Suprapubic skin (tissue), 4 donors: ENCODE measurements at places on chromosomes 4 and X. TPM values are rescaled to one million over a fixed set of nuclear protein-coding genes. Genes with fewer than 3 reads are reported as not detected.

Gene AGTR2
- total RNA-seq: not detected

GRCh38 chr4:169070071-169070894 is 60.2 kb upstream of the CBR4 start:
- DNase-seq: no peak

DNA sequence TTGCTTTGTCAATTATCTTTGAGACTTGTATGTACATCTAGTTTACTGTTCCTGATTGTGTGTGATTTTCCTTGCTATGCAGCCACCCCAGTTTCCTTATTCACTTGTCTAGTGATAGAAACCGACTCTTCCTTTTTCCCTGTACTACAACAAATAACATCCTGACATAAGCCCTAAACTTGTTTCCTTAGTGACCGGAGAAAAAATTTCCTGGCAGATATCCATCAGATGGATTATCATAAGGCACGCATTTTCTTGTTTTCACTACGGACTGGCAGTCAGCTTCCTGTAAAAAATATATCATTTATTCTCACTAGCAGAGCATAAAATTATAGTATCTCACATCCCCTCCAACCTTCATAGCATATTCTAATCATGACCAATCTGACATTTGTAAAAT is 410.7 kb downstream of the CENPC start:
- no peak for DNase-seq

Gene PPP1R2C
- not detected for total RNA-seq

Gene FABP2
- not detected for total RNA-seq

- no peak for DNase-seq
Observed at GRCh38 chr4:186481998-186482790, 73.2 kb downstream of the MTNR1A start.

GRCh38 chr4:48296365-48296764 is 26.7 kb upstream of the TEC start:
- DNase-seq: no peak

Gene BTK
- 1.9 TPM for total RNA-seq

GRCh38 chrX:47248576-47248975 is 15.8 kb downstream of the USP11 start:
- DNase-seq: no peak

DNA sequence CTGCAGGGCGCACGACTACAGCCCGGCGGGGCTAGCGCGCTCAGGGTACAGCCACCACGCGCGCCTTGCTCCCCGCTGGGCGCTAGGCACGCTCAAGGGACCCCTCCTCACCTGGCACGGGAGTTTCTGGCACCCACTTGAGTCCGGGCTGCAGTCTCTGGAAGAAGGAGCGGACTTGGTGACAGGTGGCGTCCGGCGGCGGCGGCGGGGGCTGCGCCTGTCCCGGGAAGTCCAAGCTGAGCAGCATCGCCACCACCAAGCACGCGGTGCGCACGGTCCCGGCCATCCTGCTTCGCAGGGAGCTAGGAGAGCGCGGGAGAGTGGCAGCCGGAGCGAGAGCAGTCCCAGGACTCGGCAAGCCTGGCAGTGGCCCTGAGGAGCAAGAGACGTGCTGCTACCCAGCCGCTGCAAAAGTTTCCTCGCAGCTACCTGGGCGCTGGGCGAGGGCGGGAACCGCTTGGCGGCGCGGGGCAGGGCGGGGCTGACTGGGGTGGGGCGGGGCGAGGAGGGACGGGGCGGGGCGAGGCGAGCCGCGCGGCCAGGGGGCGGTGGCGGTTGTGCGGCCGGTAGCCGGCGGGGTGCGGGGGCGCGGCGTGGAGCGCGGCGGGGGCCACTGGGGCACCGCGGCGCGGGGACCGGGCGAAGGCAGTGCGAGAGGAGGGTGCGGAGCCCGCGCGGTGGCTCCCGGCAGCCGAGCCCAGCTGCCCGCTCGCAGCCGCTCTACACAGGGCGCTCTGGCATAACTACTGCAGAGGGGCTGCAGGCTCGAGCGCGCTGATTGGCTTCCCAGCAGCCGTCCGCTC is at the start of gene GPC3:
Gene GPC3 (minus strand): TSS at position 431 of the 803 bp plus-strand sequence.
- no peak for DNase-seq

DNA sequence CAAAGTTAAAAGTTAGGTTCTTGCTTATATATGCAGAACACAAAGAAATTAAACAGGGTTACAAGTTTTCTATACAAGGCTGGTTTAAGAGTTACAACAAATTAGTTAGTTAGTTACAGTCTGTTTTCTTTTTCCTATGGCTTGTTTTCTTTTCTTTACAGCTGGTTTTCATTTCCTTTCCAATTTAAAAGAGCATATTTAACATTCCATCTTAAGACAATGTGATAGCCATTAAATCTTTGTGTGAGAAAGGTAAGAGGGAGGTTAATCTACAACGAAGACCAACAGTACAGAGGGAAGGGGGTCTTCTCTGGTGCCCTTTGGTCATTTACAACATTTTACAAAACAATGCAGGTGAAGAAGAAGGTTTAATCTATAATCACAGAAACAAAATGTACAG is 290.6 kb downstream of the ZNF674 start:
- no peak for DNase-seq

DNA sequence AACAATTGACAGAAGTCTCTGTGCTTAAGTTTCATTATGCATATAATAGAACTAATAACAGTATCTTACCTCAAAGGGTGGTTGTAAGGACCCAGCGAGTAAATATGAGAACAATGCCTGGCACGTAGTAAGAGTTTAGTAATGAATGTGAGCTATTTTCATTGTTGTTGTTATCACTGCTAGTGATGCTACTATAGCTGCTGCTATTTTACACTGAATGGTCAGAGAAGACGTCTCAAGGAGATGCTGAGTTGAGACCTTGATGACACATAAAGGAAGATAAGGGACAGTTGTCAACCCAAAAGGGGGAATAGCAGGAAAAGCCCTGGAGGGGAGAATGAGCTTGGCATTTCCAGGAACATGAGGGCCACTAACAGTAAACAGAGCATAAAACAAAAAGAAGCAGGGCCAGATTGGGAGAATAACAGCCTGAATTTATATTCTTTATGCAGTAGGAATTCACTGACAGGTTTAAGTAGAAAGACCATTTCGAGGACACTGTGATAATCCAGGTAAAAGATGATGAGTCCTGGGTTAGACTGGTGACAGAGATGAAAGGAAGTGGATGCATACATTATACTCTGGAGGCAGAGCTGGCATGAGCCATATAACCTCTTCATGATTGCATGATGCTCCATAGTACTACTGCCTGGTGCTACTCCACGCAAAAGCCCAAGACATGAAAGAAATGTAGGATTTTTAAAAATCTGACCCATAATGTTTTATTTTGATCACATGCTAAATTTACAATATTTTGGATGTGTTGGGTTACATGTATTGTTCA is 23.1 kb downstream of the ATP8A1 start:
- DNase-seq: no peak

Gene ARAF
- 32.4 TPM for total RNA-seq

Gene CABS1
- not detected for total RNA-seq

- DNase-seq: no peak
Observed at GRCh38 chrX:85037114-85037513, 33.4 kb downstream of the APOOL start.

DNA sequence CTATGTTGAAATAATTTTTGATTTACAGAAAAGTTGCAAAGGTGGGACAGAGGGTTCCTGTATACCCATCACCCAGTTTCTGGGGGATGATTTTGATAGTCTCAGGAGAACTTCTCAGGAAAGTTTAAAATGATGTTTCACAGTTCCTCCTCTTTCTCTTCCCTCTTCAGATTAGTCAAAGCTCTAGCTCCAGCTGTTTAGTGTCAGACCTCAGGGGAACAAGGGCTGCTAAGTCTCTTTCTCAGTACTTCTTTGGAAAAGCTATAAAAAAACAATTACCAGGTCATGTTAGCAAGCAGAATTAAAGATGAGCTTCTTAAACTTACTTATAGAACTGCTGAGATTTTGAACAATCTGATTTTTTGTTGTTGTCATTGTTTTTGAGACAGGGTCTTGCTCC is 12.2 kb downstream of the IL13RA1 start:
- no peak for DNase-seq

Gene TBC1D9
- total RNA-seq: 5.7 TPM

DNA sequence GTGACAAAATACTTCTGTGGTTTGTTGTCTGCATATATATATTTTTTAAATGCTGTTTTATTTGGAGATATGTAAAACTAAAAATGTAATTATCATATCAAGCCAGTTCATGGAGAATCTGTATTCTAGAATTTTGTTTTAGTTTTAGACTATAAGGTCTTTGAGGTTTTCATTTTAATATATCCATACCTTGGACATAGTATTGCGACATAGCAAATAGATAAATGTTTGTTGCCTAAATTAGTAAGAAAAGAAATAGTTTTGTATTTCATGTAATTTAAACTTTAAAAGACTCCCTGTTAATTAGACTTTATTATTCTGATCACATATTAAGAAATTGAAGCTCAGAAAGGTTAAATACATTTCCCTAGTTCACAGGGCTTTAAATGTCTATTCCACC is 472.9 kb downstream of the GBA3 start:
- DNase-seq: no peak

- no peak for DNase-seq
Observed at GRCh38 chr4:175998782-175999181, 66.9 kb upstream of the WDR17 start.

GRCh38 chrX:41122664-41123257 is 37.5 kb downstream of the USP9X start:
- DNase-seq: no peak

- DNase-seq: peak; percentile 68
Observed at GRCh38 chr4:56505269-56506130, at the start of gene ARL9. Gene ARL9 (plus strand): TSS chr4:56505791. CDS start chr4:56505863, 72 bp downstream.

Gene LINC00632
- total RNA-seq: 98.0 TPM

- peak; percentile 50 for DNase-seq
Observed at GRCh38 chrX:115889121-115889890, 281.2 kb upstream of the AGTR2 start.

DNA sequence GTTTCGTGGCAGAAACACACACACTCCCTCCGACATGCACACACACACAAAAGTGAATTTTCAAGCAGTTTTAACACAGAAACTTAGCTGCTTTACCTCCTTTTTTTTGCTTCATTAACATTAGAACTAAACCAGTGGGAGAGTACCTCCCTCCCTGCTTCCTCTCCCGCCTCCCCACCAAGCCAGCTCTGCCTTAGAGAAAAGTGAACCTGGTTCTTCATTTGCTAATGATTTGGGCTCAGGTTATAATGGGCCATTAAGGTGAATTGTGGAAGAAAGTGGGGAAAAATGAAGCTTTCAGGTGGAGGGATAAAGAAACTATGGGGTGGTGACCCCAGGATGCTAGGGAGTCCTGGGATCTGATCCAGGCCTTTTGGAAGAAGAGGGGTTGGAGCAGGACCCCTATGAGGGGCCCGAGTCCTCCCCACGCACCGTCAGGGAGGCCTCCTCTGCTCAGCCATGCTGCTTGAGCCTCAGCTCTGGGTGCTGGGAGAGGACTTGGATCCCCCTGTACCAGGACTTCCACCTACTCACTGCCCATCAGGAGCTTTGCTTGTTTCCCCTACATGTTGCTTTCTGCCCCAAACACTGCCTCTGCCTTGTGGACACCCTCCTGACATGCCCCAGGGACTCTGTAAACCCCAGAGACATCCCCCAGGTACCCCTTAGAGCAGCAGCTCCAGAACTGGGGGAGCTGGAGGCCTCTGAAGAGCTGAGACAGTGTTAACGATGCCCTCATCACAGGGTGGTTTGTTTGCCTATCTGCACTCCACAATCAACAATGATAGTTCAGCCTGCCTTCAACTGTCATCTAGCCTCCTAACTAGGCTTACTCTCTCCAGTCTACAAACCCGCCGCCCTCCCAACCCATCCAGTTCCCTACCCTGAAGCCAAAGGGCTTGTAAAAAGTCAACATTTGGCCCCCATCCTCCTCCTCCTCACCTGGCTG is 6.5 kb upstream of the JADE1 start:
- no peak for DNase-seq

GRCh38 chr4:47816748-47817147 is 21.1 kb downstream of the CORIN start:
- no peak for DNase-seq

DNA sequence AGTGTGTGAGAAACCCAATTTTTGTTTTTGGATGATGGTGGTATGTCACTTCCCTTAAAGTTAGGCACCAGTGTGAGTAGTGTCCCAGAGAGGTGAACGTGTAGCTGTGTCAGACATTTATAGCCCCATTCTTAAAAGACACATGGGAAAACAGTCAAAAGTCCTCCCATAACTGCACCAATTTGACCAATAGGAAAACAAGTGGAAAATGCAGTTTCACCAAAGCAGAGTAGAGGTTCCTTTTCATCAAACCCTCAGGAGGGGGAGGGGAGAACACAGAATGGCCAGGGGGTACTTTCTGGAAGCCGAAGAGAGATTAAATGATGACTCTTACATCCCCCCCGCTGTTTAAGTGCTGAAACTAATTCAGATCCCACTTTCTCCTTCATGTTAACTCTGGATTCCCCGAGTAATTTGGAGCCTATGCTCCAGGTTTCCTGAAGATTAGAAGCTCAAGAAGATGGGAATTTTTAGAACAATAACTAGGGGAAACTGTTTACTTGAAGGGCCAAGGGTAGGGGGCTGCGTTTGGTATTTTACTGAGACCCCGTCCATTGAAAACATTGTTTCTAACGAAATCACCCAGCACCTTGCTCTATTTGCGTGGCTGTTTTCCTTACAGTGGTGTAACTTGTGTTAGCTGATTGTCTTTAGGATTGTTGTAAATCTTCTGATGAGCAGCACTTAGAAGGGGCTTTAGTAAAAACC is 2.1 kb upstream of the LEF1 start:
- no peak for DNase-seq

Gene DIPK2B
- total RNA-seq: 3.2 TPM

Gene IQSEC2
- total RNA-seq: 28.7 TPM

- DNase-seq: no peak
Observed at GRCh38 chr4:113368056-113368455, 318.6 kb downstream of the ANK2 start.

Gene TMEM255A
- 1.6 TPM for total RNA-seq

Gene PNMA5
- total RNA-seq: not detected

GRCh38 chrX:39443240-39443639 is 642.0 kb downstream of the MID1IP1 start:
- DNase-seq: no peak

GRCh38 chr4:52825460-52826090 is 36.5 kb upstream of the RASL11B start:
- DNase-seq: no peak

DNA sequence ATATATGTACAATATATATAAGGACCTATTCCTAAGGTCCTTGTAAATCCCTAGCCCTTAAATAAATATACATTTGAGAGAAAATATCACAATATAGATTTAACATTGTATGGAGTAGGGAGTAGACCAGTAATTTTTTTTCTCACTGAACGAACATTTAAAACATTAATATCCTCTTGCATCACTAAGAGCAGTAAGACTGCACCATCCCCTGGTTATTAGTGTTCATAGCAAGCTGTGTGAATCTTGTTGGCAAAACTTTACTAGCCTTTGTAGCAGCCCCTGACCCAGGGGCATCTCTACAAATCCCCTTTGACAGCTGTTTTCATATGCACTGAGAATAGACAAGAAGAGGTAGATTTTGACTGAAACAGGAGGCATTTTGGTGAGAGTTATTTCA is 146.5 kb downstream of the IL1RAPL2 start:
- no peak for DNase-seq

Gene SORBS2
- 26.3 TPM for total RNA-seq

Gene F9
- total RNA-seq: not detected
